ENCODE measurements at places on chromosomes 11 and 22.
A peak's percentile ranks its signal among the peaks of the same experiment; 100 is the strongest.

GRCh38 chr11:112961751-112962578, 745 bp downstream of the NCAM1 start:
- DNase-seq = no peak

DNA sequence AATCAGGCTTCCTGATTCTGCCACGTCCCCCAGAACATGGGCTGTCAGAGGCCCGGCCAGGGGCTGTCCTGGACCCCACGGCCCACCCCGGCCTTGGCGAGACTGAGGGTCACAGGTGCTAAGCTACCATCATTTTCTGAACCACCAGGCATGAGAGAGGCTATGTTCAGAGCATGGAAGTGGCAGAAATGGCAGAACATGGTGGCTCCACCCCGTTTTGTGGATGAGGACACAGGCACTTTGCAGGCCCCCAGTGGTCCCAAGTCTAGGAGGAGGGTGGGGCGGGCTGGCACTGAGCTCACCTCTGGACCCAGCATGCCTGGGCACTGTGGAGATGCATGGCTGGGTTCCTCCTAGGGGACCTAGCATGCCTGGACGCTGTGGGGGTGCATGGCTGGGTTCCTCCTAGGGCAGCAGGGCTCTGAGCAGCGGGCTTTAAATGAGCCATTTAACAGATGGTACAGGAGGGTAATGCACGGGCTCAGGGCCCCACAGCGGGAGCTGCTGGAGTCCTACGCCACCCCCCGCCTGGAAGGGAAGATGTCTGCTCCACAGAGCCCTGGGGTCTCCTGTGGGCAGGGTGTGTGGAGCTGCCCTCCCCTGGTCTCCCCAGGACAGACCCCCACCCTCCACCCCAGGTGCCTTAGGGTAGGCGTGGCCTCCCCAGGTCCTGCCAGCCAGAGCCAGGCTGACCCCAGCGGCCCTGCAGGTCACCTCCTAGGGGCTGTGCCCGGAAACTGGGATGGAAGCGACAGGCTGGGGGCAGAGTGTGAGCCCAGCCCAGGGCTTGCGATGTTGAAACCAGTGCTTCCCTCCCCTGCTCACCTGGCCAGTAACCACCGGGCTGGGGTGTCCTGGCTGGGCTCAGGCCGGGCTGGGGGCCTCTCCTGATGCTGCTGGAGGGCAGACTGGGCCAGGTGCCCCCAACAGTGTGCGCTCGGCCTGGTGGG, 6.1 kb upstream of the MUC5AC start:
- DNase-seq = no peak

DNA sequence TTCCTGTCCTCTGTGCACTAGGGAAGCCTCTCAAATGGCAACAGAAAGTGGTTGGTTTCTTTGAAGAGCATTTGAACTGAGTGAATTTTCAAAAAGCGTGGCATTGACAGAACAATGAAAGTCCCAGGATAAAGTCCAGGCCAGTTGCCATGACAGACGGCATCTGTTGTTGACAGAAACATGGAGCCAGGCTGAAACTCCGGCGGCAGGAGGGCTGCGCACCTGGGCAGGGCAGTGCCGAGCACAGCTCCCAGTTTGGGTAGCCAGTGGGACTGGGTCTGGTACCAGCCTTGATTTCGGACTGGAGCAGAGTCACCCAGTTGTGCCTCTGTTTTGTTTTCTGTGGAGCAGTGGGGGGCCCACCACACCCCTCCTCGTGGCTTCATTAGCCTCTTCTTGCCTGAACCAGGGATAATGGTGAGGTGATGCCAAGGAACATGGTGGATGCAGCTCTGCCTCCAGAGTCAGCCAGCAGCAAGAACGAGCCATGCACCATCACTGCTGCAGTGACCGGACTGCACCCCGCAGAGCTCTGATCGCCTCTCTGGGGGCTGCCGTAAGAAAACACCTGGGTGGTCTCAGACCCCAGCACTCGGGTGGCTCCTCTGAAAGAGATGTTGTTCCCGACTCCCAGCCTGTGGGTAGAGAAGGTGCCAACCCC, 9.8 kb upstream of the SEPTIN5 start:
- no peak for DNase-seq

DNA sequence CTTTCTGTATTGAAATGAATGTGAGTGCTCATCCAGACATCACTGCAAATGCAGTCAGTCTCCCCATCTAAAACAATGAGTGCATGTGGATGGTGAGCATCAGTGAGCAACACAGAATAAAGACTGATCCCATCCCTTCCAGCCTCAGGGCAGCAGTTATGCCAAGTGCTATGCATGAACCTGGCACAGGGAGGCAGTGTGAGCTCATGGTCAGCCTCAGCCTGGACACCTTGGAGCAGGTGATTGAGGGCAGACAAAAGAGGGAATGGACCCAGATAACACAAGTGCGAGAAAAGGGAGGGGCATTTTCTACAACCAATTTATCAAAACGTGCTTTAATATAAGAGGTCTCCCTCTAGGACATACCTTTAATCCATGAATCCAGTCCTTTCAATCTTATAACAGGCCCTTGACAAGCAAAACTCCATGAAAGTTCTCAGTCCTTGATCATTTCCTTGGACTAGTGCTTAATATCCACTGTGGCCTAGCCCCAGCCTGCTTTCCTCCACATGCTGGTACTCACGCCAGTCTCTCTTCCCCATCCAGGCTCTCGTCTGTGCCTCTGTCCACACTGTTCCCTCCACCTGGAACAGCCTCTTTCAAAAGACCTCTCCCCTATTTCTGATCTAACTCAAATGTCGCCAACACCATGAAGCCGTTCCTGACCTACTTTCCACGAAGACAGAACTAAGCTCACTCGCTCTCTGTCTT, 50.5 kb upstream of the LRRC55 start:
- peak; percentile 39 for DNase-seq

DNA sequence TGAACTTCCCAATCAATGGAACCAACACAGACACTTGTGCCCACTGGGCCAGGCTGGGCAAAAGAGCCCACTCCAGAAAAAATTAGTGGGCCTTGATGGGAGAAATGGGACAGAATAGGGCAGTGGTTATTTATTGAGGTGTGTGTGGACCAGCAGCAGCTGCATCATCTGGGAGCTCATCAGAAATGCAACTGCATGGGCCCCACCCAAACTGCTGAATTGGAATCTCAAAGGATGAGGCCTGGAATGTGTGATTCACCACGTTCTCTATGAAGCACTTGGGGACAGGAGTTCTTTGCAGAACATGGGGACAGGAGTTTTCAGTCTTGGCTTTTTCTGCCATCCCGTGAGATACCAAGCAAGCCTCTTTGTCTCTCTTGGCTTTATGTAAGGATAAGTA, 255.6 kb upstream of the PLET1 start:
- no peak for DNase-seq

DNA sequence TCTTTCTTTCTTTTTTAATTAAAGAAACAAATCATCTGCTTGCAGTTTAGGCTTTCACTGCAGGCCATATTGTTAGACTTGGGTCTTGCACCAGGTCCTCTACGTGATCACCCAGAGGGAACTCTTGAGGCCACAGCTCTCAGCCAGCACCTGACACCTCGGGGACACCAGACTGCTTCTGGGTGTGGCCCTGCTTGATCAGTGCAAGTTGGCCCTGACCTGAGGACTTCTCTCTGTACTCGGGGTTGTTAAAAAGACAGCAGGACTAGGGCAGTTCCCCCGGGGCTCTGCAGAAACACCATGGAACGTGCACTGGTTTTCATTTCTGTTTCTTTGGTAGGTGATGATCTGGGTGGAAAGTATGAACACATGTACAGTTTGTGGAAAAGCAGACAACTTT, 51.2 kb upstream of the MYO18B start:
- no peak for DNase-seq

DNA sequence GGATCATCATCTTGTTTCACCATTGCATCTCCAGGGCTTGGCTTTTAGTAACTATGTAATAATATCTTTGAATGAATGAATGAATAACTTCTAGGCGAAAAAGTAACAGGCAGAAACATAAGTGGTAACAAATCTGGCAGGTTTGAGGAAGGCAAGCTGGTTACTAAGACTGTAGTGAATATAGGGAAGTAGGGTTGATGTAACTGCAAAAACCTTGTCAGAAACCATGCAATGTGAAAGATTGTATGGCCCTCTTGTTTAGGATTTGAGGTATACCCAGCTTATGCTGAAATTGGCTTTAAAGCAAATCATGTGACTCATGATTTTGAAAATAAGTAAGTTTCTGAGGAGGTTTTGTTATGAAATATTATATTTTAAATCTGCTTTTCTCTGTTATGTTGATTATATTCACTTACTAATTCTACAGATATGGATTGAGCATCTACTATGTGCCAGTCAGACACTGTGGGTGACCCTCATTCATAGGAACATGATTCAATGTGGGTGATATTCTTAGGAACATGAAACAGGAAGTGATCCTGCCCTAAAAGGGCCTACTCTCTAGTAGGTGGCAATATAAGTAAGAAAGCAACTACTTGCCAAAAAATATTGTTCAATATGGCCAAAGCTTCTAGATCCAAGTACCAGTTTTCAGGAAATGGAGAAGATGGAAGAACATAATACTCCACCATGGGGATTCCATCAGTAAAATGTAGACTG, 115.5 kb upstream of the CCDC90B start:
- DNase-seq = no peak

DNA sequence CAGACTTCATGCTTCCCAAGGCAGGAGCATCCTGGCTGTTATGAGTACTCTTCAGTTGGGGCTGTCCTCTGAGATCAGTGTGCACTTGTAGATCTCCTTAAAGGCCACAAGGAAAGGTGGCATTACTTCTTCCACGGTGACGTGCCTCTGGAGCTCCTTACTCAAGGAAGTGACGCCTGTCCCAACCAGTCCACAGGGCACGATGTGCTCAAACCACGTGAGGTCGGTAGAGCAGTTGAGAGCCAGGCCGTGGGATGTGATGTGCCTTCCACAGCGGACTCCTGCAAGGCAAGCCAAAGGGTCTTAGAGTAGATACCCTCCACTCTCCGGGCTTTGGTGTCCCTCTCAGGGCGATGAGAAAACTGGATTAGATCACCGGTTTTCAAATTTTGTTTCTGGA, 1.4 kb downstream of the LIPT2 start:
- DNase-seq = no peak

GRCh38 chr11:108817976-108818375, 153.1 kb downstream of the DDX10 start:
- no peak for DNase-seq

GRCh38 chr11:99015634-99016454, 4.9 kb upstream of the CNTN5 start:
- peak; percentile 14 for DNase-seq

All from mammary epithelial cell (primary cell).